ENCODE measurements at places on chromosomes 3 and 15. TPM values are rescaled to one million over a fixed set of nuclear protein-coding genes. Genes with fewer than 3 reads are reported as not detected.
A peak's percentile ranks its signal among the peaks of the same experiment; 100 is the strongest.

GRCh38 chr3:59996056-59996455 lies 946.2 kb upstream of the CFAP20DC start:
- no peak for DNase-seq

DNA sequence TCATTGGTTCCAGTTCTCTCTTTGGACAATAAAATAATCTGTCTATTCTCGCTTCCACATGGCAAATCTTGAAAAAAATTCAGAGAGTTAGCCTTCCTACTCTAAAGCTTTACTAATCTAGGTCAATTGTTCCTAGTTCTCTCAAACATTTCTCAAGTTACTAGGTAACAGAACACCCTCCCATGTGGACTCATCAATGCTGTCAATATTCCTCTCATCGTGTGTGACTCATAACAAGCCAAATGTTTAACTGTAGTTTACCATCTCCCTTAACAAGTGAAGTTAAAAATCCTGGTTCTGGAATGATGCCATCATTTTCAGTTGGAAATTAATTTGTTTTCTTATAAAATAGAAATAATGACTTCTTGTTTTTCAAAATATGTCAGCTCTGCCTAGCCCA lies 438.6 kb downstream of the ROBO1 start:
- DNase-seq = no peak

The RHOV gene
- total RNA-seq = 3.9 TPM

GRCh38 chr3:39140341-39140971 lies 12.9 kb downstream of the CSRNP1 start:
- peak; percentile 11 for DNase-seq

GRCh38 chr3:153749070-153749610 lies 372.1 kb upstream of the ARHGEF26 start:
- no peak for DNase-seq

GRCh38 chr15:69164807-69165636 lies 4.6 kb downstream of the GLCE start:
- no peak for DNase-seq

DNA sequence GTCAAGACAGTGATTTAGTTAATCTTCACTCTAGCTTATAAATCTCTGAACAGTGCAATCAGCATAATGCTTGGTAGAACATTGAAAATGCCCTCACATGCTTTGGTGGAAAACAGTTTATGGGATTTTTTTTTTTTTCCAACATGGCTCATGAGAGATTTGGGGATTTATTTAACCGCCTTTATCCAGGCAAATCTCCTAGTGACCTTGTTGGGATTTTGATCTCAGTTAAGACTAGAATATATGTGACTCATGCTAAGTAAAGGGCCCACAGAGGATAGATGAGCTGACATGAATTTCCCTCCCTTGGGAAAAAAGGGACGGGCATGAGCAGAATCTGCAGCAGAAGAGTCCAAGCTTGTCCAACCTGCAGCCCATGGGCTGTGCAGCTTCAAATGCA lies 18.7 kb downstream of the LRTM1 start:
- DNase-seq = no peak

GRCh38 chr15:31362886-31363285 lies 36.3 kb downstream of the KLF13 start:
- DNase-seq = no peak

DNA sequence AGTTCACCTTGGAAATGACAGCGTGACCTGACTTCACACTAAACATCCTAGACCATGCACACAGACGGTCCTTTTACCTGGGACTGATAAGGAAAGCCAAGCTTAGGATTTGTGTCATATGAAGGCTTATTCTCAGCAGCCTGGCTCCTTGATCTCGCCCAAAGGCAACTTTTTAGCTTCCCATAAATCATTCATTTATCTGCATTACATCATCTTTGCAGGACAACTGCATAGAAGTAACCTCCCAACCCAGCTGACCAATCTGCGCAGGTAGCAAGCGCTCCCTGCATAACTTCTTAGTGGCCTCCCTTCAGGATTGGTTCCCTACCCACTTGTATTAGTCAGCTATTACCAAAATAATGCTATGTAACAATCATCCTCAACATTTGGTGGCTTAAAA lies 389.9 kb upstream of the PROK2 start:
- DNase-seq = no peak

DNA sequence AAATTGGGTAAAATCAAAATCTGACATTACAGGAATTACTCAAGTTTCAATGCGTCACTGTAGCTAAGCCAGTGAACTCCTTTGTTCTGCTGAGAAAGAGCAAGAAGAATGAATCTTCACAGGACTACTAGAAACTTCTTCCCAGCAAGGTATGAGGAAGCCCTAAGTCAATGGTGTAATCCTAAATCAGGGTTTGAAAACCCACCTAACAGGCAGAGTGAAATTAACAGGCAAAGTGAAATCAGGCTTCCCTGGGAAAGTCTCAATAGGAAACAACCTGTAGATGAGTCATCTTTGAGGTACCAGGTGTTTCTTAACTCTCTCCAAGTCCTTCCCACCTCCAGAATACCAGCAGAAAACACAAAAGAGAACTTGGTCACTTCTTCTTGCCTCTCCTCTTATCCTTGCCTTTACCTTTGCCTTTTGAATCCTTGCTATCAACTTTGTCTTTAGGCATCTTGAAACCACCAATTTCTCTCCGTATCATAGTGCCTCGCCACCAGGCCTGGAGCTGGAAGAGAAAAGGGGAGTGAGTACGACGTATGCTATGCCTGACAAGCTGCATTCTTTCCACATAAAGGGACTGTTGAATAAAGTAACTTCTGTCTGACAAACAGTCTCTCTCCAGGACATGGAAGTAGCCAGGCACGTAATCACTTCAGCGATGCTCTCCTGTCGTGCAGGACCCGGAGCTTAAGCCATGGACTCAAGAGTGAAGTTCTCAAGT lies 60.6 kb upstream of the RPL35A start:
- no peak for DNase-seq

GRCh38 chr3:150960708-150961684 lies 11.5 kb downstream of the CLRN1 start:
- no peak for DNase-seq

DNA sequence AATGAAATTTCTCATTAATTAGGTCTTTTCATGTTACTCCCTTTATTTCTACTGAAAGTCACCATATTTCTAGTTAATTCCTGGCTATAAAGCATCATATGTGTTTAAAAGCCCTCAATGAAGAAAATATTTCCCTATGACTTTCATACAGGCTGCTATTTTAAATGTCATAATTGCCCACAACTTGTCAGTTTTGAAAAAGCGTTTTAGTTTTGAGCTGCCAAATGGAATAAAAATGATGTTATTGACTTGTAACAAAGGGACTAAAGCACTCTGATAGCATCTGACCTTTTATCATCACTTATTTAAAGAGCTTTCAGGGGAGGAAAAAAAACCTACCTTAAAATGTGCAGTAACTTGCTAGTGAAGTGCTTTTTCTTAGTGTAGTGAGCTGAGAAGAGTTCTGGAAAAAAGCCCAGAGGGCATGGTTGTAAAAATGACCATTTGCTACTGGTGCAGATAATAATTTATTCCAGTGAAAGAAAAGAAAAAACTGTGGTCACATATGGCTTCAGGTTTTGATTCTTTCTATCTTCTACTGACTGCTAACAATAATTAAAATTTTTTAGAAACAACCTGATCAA lies 877.2 kb downstream of the CADM2 start:
- DNase-seq = no peak

DNA sequence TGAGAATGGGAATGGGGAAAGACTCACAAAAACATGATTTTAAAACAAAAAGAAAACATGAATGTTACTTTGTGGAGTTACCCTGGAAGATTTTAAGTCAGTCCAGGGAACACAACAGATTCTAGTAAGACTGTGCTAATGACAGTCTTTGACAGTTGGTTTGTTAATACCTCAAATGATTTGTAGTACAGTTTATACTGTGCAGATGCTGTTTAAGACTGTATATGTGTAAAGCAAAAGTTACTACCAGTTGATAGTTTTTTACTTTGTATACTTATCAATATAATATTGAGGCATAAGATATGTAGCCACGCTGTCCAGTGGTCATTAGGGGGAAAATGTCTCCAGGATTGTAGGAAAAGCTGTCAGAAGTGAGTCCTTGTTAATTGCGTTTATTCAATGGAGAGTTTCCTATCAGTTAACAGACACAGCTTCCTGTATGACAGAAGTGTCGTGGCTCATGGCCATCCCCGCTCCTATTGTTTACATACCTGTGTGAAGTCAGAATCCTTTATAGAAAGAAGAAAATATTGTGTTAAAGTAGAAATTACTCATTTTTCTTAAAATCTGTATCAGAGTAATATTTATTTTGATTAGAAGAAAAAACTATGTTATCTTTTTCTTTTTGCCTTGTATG lies 36.0 kb downstream of the NKIRAS1 start:
- no peak for DNase-seq

- DNase-seq = peak; percentile 84
These were observed 7.7 kb downstream of the LRRC2 start for GRCh38 chr3:46558184-46559043.

DNA sequence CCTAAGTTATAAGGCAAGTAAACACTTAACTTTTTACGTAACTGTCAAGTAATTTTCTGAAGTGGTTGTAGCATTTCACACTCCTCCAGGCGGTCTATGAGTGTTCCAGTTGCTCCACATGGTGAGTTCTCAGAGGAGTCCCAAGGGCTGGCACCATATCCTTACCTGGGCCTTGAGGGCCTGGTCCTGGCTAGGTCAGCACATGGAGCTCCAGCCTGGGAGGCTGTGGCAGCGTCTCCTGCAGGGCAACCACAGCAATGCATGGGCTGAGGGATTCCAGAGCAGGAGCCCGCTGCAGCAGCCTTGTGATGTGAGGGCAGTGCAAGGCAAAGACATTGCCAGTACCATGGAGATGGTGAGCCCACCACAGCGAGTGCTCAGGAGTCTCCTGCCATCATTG lies 32.2 kb upstream of the LYZL4 start:
- peak; percentile 70 for DNase-seq

GRCh38 chr3:49411535-49411967 lies 225 bp downstream of the RHOA start:
- DNase-seq = no peak

DNA sequence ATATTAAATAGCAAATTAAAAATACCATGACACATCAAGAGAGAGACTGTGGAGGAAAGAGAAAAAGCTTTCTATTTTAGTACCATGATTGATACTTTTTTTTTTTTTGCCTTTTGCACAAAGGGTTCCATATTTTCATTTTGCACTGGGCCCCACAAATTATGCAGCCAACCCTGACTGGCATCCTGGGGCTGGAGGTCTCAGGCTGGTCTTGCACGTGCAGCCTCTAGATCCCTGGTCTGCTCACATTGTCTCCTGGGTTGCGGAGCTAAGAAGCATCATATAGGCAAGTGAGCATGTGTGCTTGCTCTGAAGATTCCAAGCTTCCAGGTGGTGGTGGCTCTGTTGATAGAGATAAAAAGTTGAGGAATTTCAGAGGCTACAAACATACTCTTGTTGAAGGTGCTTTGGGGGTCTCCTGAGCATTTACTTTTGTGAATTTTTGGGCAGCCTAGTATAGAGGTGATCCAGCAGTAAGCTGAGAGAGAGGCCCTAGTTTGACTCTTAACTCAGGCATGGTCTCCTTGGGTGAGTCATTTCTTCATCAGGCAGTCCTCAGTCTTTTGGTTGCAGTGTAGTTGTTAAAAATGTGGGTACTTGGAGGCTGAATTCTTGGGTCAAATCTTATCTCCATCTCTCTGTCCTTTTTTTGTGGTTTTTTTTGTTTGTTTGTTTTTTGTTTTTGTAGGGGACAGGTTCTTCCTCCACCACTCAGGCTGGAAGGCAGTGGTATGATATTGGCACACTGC lies 31.3 kb downstream of the SMAD3 start:
- DNase-seq = no peak

GRCh38 chr3:108215871-108216270 lies 6.4 kb downstream of the IFT57 start:
- no peak for DNase-seq

GRCh38 chr3:182487611-182488010 lies 305.7 kb upstream of the ATP11B start:
- no peak for DNase-seq

DNA sequence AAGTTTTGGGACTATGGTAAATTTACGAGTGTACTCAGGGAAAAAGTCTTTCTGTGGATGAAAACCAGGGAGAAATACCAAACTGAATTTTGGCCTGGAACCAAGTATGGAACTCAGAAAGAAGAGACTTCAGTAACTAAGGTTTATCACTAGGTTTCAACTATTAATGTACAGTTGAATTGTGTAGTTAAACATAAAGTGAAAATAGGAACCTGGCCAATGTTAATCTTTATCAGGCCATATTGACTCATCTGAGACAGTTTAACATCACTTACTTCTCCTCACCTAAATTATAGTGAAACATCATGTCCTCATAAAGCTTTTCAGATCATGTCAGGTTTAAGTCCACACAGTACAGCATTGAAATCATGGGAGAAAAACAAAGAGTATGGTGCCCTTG lies 197.7 kb downstream of the LSAMP start:
- DNase-seq = no peak

- no peak for DNase-seq
These were observed 252.1 kb downstream of the EPHA6 start for GRCh38 chr3:97066531-97066930.

GRCh38 chr3:10450494-10451440 lies 54.6 kb downstream of the ATP2B2 start:
- no peak for DNase-seq

Data from H9 (cell line).